Cardiac muscle cell (in vitro differentiated cells and primary cell): ENCODE measurements at places on chromosomes 5 and 9. TPM values are rescaled to one million over a fixed set of nuclear protein-coding genes. Genes with fewer than 3 reads are reported as not detected.

Gene NR2F1-AS1
- total RNA-seq: 0.25 and 0.45 TPM in 2 replicates

DNA sequence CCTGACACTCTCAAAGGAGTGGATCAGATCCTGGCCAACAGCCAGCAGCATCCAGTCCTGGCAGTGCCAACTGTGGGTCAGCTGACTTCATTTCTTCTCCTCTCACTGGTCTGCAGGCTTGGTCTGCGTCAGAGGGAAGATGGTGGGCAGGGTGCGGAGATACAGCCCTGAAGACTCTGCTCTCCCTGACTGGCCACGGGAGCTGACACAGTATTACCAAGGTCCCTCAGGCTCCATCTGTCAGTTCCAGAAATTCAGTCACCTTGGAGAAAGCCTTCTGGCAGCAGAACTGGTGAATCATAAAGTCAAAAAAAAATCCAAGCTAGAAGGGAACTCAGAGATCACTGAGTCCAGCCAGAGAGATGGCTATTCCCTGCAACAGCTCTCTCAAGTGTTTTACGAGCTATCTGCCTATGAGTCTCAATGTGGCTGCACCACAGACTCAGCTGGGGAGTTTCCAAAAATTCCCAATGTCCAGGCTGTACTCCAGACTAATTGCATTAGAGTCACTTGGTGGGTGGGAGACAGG lies 27.9 kb downstream of the C1QTNF2 start:
- peak; percentile 25 for DNase-seq

Gene ANKRD31
- under 0.01 and 0.21 TPM in 2 replicates for total RNA-seq

DNA sequence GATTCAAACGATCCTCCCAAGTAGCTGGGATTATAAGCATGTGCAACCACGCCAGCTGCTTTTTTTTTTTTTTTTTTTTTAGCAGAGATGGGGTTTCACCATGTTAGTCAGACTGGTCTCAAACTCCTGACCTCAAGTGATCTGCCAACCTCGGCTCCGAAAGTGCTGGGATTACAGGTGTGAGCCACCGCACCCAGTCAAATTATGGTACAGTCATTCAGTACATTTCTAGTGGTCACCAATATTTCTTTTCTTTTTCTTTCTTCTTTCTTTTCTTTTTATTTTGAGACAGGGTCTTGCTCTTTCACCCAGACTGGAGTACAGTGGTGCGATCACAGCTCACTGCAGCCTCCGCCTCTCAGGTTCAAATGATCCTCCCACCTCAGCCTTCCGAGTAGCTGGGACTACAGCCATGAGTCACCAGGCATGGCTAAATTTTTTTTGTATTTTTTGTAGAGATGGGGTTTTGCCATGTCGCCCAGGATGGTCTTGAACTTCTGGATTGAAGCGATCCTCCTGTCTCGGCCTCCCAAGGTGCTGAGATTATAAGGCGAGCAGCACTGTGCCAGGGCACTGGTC lies 25.4 kb upstream of the DCP2 start:
- no peak for DNase-seq

Gene HRH2
- 15.6 and 23.3 TPM in 2 replicates for total RNA-seq

DNA sequence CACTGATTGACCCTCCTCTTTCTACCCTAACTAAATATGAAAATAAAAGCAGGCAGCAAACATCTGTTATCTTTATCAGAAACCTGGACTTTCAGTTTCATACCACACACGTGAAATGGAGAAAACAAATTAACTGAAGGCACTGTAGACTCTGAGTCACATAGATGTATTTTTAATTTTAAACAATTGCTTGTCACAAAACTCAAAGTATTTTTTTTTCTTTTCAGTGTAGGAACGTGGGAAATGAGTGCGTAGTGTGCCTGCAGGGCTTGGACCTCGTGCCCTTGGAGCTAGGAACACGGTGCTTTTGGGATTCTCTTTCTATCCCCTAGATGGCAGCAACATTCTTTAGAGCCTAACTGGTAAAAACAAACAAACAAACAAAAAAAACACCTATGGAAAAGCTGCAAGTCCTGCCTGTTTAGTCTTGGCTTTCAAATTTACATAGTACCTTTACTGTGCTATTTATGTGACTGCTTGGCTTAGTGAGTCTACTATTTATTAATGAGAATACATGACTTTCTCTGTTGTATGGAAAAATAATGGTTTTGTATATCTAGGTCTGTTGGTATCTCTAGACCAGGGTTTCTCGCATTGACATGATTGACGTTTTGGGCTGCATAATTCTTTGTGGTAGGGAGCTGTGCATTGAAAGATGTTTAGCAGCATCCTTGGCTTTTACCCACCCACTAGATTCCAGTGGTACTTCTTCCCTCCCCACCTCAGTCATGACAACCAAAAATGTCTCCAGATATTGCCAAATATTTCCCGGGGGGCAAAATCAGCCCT lies 16.8 kb upstream of the ACTBL2 start:
- DNase-seq: peak; percentile 59

Gene SH2D3C
- 3.5 and 9.9 TPM in 2 replicates for total RNA-seq

DNA sequence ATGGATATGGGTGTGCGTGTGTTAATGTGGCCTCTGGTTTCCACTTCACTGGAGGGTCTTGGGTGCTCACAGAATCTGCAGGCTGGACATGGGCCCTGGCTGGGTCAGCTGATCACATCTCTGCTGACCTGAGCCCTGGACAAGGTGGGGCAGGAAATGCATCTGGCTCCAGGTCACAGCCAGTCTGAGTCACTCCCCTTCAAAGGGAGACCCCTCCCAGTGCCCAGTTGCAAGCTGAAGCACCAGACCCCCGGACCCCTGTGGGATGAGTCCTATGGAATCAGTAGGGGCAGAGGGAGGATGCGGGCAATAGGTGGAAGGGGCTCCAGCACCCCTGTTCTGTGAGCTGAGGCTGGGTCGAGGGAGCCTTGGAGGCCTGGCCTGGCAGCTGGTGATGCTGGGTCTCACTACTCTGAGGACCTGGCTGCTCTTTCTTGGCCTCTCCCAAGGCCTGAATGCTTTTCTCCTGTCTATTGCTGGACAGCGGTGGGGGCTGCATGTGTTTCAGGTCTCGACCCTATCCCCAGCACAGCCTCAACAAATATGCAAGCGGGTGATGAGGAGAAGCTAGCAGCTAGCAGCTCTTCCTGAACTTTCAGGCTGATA lies 54.5 kb downstream of the PHF2 start:
- DNase-seq: no peak

Gene AK8
- 0.25 and 0.83 TPM in 2 replicates for total RNA-seq

GRCh38 chr9:24602693-24603352 lies 57.1 kb upstream of the IZUMO3 start:
- DNase-seq: no peak

Gene ARID3C
- 0.27 and 1.7 TPM in 2 replicates for total RNA-seq

- DNase-seq: no peak
These were observed 5.5 kb downstream of the FSTL4 start for GRCh38 chr5:133606835-133607234.

Gene GMCL2
- total RNA-seq: not detected in 2 replicates

Gene CDC26
- total RNA-seq: 29.7 and 33.9 TPM in 2 replicates

Gene DNAH5
- total RNA-seq: under 0.01 and 0.03 TPM in 2 replicates

Gene AGXT2
- 0.07 TPM in 1 of 2 replicates, not detected in the other for total RNA-seq

Gene LCN12
- 5.0 and 11.4 TPM in 2 replicates for total RNA-seq

Gene CCDC152
- total RNA-seq: 1.5 TPM in 2 replicates

- no peak for DNase-seq
These were observed 170.1 kb downstream of the GOLPH3 start for GRCh38 chr5:32003981-32004380.
